ENCODE measurements at places on chromosomes 4 and X. TPM values are rescaled to one million over a fixed set of nuclear protein-coding genes. Genes with fewer than 3 reads are reported as not detected.

- DNase-seq, result peak; percentile 28
Measured at GRCh38 chr4:21476757-21477156, 471.8 kb downstream of the KCNIP4 start.

- no peak for DNase-seq
Measured at GRCh38 chr4:26126994-26127393, 193.8 kb upstream of the RBPJ start.

DNA sequence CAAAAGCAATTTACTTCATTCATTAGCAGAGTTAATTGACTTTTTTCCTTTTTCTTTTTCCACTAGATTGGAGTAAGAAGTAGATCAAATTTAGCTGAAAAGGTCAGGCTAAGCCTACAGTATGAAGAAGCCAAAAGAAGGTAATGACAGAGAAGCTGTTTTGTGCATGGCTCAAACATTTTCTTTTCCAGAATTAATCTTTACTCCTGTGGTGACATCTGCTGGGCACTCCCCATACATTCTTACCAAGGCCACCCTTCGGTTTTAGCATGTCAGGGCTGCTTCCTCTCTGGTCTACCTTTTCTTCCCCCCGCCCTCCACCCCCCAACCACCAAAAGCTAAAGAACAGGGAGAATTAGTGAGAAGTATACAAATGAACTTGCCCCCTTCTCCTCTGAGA lies 70.2 kb downstream of the CLDN22 start:
- DNase-seq, result peak; percentile 74

GRCh38 chr4:55920571-55920970 lies 28.2 kb upstream of the CEP135 start:
- no peak for DNase-seq

- no peak for DNase-seq
Measured at GRCh38 chrX:45806410-45807121, 605.9 kb upstream of the DIPK2B start.

GRCh38 chrX:114889481-114889880 lies 127.9 kb downstream of the IL13RA2 start:
- no peak for DNase-seq

GRCh38 chr4:114038762-114039387 lies 59.4 kb upstream of the ARSJ start:
- peak; percentile 13 for DNase-seq

GRCh38 chrX:12423346-12423745 lies 285.1 kb downstream of the FRMPD4 start:
- no peak for DNase-seq

- no peak for DNase-seq
Measured at GRCh38 chr4:20393486-20394100, 141.9 kb downstream of the SLIT2 start.

GRCh38 chr4:24589448-24589847 lies 5.1 kb upstream of the DHX15 start:
- DNase-seq, result no peak

GRCh38 chr4:102723511-102723910 lies 37.3 kb downstream of the MANBA start:
- DNase-seq, result no peak

- no peak for DNase-seq
Measured at GRCh38 chr4:17194586-17194985, 296.1 kb upstream of the LDB2 start.

DNA sequence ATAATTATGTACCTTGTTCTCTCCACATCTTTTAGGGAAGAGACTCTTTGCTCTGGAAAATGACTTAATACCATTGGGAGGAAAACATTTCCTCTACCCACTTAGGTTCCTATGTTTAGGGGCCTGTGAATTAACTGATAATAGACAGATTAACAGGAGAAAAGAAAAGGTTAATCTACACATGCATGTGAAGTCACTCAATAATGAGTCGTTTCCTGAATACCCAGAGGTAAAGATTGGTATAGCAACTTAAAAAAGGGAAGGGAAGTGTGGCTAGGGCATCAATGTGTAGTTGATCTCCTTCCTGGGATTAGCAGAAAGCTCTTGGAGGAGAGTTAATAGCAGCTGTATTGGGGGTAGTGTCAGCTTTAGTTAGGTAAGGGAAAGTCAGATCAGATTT lies 419.5 kb upstream of the ATOH1 start:
- DNase-seq, result no peak

GRCh38 chrX:96591421-96591820 lies 93.2 kb upstream of the DIAPH2 start:
- DNase-seq, result peak; percentile 33

DNA sequence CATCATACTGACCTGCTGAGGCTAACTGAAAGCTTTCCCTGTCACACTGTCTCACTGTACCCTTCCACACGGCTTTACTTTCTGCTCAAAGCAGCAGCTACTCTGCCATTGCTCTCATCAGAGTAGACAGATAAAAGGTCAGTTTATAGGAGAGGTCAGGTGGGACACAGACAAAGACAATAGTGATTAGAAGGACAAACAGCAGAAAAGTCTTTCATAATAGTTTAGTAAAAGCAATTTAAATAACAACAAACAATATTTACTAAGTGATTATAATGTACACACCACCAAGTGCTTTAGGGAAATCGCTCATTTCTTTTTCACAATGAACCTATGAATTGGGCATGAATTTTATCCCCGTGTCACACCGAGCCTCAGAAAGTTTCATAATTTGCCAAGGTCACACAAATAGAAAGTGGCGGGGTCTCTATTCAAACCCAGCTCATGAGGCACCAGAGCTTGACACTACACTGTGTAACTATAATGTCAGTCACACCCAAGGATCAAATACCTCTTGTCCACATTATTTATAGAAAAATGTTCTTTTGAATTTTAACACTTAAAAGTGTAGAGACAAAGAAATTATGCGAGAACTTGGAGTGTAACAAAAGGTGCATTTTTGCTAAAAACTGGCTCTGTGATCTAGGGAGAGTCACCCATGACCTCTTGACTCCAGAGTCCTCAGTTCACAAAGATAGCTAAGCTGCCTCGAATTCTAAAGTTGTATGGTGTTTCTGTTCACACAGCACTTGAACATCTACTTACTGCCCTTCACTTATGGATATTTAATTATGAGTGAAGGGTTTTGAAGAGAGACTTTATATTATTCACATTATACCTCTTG lies 24.5 kb upstream of the SORBS2 start:
- no peak for DNase-seq

- DNase-seq, result no peak
Measured at GRCh38 chr4:2063557-2064275, 4.6 kb downstream of the NAT8L start.

DNA sequence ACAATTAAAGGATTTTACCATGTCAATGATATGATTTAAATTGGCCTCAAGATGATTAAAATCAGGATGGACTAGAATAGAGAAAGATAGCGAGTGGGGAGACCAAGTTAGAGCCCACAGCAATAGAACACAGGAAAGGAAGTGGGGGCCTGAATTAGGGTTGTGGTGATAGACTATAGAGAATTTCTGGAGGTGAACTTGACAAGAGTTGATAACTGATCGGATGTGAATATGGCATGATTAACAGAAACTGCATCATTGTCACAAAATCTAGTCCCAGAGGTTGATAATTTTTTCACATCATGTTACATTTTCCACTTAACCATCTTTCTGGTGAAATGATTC lies 26.3 kb upstream of the TRPC3 start:
- no peak for DNase-seq

DNA sequence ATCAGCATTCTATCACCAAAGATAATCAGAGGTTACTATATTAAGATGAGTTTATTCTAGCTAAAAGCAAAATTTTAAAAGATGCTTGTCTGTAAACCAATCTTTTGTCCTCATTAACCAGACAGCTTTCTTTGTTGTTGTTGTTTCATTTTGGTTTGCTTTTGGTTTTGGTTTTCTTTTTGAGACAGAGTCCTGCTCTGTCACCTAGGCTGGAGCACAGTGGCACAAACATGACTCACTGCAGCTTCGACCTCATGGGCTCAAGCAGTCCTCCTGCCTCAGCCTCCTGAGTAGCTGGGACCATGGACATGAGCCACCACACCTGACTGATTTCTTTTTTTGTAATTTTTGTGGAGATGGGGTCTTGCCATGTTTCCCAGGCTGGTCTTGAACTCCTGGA lies 102.9 kb downstream of the COX18 start:
- DNase-seq, result no peak

GRCh38 chr4:46909078-46909477 lies at the start of gene COX7B2:
COX7B2 (minus strand) TSS chr4:46909245; CDS start chr4:46735192, 174,053 bp downstream.
- no peak for DNase-seq

GRCh38 chr4:124936427-124936826 lies 223.9 kb upstream of the ANKRD50 start:
- DNase-seq, result peak; percentile 79

DNA sequence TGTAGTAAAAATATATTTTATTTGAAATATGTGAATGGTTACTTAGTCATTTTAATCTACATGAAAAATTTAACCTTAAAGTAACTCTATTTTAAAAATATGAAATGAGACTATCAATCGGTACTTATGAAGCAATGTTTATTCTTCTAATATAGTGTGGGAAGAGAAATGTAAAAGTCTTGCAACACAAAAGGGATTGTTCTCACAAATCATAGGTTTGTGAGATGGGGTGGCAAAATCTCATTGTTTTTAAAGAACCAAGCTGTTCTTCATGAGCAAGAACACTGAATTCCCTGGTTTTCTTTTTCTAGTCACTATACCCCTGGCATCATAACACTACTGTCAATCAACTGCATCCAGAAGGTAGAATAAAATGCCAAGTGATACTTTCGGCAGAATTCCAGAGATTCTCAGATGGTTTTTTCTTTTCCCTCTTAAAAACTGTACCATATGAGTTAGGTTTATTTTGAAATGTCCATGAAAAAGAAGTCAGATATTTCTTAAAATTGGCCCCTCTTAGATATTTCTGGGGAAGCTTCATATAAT lies 52.2 kb downstream of the SNCA start:
- DNase-seq, result no peak

DNA sequence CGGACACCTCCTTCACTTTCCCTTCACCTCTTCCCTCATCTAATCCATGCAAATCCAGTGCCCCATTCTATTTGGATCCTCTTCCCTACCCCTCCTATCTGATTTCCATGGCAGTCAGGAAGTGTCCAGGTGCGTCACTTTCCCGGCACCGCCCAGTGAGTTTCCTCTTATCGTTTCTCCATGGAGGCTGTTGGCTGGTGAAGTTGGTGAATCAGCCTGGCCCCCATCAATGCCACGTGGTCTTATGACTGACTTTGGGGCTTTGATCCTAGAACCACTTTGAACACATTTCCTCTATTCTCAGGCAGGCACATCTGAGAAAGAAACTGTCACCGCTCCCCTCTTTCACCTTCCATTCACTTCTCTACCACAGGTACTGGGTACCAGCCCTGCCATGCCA lies 137.8 kb downstream of the CEP135 start:
- no peak for DNase-seq

GRCh38 chrX:87578978-87579377 lies 61.4 kb downstream of the KLHL4 start:
- DNase-seq, result no peak

GRCh38 chrX:47068720-47069119 lies 9.5 kb upstream of the RGN start:
- no peak for DNase-seq

DNA sequence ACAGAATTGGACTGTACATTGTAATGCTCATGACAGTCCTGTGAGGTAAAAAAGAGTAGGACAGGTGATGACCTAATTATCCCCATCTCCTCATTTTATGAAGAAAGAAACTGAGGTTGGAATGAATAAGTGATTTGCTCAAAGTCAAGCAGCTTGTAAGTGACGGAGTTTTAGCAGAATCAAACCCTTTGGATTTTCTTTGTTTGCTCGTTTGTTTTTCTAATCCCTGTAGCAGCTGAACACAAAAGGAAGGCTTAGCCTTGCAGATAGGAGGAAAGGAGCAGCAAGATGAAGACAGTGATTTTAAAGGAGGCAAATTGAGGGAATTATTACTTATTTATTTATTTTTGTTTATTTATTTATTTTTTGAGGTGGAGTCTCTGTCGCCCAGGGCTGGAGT lies 528.4 kb upstream of the AMOT start:
- DNase-seq, result no peak

- no peak for DNase-seq
Measured at GRCh38 chr4:85414972-85415371, 60.0 kb upstream of the ARHGAP24 start.

DNA sequence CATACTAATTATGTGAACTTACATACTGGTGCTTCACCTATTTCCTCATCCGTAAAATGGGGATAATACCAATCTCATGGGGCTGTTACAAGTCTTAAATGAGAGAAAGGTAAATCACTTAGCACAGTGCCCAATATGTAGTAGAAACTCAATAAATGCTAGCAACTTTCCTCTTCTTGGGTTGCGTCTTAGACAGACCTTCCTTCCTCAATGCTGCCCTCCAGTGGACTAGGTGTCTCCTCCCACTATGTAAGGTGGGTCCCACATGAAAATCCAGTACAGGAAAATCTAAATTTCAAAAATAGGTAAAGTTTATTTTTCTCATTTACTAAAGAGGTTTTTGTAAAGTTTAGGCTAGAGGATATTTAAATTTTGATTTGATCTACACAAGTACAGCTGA lies 20.6 kb downstream of the ZDHHC9 start:
- peak; percentile 33 for DNase-seq

GRCh38 chrX:37755025-37755424 lies 24.8 kb upstream of the CYBB start:
- DNase-seq, result peak; percentile 44

DNA sequence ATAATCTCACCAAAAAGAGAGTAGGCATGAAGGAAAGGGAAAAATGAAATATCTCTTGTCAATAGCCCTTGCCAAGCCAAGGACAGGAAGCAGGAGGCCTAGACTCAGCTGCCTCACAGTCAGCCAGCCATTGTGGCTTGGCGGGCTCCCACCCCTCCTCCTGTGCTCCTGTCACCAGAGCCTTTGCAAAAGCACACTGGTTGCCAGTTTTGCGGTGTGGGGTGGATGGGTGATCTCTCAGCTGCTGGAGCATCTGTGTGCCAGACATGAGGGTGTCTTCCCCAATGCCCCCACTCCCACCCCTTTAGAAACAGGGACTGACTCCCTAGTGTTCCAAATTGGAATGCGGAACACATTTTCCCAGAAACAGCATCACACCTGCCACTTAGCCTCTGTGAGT lies 26.1 kb downstream of the ARHGEF6 start:
- peak; percentile 26 for DNase-seq

GRCh38 chr4:124631760-124632159 lies 80.8 kb downstream of the ANKRD50 start:
- peak; percentile 72 for DNase-seq

GRCh38 chr4:131054489-131055019 lies 1958.6 kb downstream of the C4orf33 start:
- DNase-seq, result no peak

Gene SPCS3
- total RNA-seq, result 47.8 TPM

Gene NRK
- total RNA-seq, result under 0.01 TPM

Gene TMPRSS11F
- not detected for total RNA-seq

Gene LANCL3
- total RNA-seq, result 4.8 TPM

Gene ODAPH
- total RNA-seq, result not detected

Gene EGF
- not detected for total RNA-seq

Gene PRDM8
- not detected for total RNA-seq

Gene IL9R
- total RNA-seq, result 0.37 TPM

Gene MAGEB1
- not detected for total RNA-seq

Gene MAOA
- 157 TPM for total RNA-seq

Gene PAGE2B
- not detected for total RNA-seq

Gene PLCXD1
- total RNA-seq, result 8.4 TPM
